ENCODE measurements at places on chromosomes 3 and 15.

DNA sequence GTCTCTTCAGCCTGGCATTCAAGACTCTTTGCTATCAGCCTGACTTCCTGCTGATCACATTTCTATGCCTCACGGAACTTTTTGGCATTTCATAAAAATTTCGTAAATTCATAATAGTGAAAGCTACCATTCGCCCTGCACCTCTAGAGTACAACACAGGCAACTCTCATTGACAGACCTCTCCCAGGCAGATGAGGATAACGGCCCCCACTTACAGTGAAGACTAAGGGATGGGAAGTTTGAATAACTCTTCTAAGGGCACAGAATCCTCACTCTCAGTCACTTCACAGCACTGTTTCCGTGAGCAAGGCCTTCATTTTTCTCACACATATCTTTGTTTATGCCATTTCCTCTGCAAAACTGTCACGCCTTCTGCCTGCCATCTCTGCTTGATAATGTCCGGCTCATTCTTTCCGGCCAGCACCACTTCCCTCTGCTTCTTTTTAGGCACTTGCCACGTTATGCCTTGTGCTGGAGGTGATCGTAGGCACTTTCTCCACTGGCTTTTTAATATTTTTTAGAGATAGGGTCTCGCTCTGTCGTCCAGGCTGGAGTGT, 224.1 kb upstream of the HES1 start:
- no peak for DNase-seq

DNA sequence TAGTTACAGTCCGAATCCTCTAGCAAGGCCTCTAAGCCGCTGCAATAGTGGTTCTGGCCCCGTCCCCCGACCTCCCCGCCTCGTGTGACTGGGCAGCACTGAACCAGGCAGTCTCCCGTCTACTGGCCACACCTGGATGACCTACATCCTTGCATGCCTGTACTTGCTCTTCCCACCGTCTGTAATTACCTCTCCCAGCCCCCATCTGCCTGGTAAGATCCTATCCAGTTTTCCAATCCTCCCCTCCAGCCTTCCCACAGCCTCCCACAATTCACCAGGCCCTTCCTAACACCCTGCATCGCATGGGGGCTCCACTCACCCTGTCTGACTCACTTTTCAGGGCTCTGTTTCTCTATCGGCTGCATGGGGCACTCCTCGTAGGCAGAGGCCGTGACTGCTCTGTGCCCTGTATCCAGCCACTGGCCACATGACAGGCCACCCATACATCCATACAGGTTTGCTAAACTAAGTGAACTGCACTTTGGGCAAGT, 32.8 kb downstream of the XXYLT1 start:
- DNase-seq: no peak

- peak; percentile 29 for DNase-seq
These were observed 666 bp upstream of the FAM219B start for GRCh38 chr15:74907163-74907870.

GRCh38 chr15:58639992-58640391, 109.5 kb downstream of the ADAM10 start:
- DNase-seq: no peak

DNA sequence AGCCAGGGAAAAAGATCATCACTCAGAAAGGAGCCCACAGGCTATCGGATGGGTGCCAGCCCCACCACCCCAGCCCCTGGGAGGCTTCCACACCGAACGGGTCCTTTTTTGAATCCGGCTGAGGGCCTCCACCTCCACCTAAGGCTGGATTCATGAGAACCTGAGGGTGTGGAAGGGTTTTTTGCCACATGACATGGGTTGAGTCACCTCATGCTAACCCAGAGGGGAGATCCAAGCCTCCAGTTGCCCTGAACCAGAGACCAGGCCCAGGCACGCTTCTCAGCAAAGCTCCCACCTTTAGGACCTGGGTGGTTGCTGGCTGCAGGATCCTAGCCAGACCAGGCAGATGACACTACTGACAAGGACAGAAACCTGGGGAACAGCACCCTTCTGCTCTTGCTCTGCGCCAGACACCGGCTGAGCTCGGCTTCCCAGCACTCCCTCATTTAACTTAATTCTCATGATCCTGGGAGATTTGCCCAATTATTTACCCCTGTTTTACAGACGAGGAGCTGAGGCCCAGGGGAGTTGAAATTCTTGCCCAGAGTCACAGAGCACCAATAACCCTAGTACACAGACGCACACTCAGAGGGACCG, 25.6 kb downstream of the DUSP7 start:
- no peak for DNase-seq

GRCh38 chr3:187450431-187451190, 82.4 kb downstream of the RTP4 start:
- DNase-seq: no peak

- DNase-seq: no peak
These were observed 21.3 kb downstream of the UBA5 start for GRCh38 chr3:132681421-132681820.

DNA sequence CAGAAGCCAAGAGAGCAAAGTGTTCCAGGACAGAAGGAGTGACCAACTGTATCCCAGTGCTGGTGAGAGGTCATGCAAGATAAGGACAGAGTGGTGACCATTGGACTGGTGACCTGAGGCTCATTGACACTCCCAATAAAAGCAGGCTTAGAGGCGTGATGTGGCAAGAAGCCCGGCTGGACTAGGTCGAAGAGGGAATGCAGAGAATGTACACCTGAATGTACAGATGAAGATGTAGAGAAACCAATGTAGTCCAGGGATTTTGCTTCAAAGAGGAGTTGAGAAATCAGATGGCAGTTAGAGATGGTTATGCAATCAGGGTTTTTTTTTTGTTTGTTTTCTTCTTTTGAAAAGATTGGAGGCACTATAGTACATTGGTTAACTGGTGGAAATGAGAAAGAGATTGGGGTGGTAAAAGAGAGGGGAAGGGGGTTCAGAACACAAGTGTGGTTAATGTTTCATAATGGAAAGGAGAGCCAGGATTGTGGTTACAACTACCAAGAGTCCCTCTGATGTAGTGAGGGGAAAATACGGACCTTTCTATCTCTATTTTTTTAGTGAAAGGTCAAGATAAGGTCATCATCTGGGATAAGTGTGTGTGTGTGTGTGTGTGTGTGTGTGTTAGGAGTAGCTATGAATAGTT, 23.3 kb downstream of the ST3GAL6 start:
- no peak for DNase-seq

DNA sequence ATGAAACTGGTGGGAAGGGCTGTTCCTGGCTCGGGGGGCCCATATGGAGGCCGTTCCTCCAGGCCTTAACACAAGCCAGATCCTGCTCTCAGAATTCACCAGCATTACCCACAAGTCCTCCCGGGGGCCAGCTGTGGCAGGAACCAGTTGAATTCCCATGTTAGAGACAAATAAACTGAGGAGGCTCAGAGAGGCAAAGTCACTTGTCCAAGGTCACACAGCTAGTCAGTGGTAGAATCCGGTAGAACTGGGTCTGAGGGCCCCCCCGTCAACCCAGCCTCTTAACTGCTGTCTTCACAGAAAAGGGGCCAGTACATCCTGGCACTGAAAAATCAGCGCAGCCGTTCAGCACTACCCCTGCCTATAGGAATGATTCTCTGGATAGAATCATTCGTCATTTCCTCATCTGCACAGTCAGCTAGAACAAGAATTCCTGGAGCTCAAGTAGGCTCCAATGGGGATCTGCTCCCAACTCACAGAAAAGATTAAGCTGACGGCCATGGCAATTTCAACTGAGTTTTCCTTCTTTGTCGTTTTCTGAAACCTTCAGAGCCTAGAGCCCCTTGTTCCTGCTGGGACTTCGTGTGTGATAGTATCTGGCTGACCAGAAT, 12.2 kb upstream of the TSEN2 start:
- no peak for DNase-seq

- DNase-seq: no peak
These were observed 73.8 kb downstream of the MINAR1 start for GRCh38 chr15:79505956-79506355.

GRCh38 chr15:31372635-31373091, 46.0 kb downstream of the KLF13 start:
- no peak for DNase-seq

DNA sequence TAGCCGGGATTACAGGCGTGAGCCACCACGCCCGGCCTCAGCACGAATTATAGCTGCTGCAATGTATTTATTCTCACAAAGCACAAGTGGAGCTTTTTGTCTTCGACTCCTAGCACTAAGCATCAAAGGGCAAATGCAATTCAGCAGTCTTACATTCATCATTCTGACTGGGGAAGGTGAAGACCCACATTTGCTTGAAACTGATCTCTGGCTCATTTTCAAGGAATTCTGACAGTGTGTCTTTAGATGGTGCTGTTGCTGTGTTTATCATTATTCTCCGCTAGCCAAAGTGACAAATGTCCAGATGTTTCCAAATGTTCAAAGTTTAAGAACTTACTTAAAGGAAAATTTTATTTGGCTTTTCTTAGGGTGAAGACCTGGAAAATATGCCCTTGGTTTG, 55.9 kb downstream of the SGO1 start:
- no peak for DNase-seq

DNA sequence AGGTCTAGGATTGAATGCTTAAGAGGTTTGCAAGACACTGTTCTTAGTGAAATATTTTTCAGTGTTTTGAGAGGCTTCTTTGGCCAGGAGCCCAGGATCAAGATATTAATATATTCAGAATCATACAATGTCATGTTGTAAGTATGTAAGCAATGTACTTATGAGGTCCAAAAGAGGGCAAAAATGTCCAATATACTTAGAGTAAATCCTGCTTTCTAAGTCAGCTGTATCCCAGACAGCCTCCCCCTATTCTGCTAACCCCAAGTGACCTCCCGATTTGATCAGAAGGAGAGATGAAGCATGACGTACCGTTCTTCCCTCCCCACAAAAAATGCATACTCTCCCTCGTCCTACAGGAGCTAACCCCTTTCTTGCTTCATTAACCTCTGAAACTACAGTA, 70.9 kb downstream of the CHAC1 start:
- no peak for DNase-seq

DNA sequence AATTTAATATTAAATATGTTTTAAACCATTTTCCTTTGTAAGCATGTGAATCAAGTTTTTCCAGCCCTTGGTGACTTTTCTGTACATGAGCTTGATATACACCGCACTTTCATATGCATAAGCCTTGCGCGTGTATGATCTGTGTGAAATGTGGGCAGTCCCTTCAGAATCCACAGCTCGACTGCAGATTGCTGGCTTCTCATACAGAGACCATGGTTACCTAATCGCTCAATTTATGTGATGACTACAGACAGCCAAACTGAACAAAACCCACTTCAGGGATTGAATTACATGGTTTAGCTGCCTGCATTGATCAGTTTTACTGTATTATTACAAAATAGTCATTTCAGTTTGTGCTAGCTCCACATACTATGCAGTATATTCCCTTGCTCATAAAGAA, 212.3 kb upstream of the NECTIN3 start:
- no peak for DNase-seq

DNA sequence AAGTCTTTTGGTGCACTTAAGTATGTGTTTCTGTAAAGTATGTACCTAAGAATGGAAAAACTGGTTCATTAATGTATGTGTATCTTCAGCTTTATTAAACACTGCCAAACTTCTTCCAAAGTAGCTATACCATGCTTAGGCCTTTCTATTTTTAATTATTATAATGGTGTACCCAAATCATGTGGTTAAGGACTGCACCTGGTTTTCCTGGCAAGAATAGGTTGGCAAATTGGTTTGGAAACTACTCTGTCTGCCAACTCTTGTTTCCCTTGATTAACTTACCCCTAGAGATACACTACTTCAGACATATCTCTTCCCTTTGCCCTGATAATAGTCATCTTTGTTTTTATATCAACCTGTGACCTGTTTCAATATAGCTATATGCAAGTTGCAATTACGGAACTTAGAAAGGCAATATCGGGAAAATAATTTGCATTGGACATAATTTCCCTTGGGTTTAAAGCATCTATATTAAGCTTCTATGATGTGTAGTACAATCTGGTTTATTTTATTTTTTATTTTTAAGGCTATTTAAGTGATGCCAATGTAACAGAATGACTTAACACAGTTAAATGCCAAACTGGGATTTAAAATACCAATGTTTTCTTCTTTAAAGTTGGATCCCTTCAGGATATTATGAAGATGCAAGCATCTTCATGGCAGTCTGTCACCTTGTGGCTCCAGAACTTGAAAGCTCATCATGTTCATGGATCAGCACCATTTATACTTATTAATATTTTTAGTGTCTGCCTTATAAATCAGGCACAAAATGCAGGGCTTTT, 40.6 kb upstream of the TMEM108 start:
- DNase-seq: no peak

- no peak for DNase-seq
These were observed 33.9 kb downstream of the RLBP1 start for GRCh38 chr15:89187301-89187985.

GRCh38 chr3:174955513-174956016, 96.4 kb downstream of the NAALADL2 start:
- DNase-seq: no peak

GRCh38 chr3:171358881-171359198, 101.4 kb downstream of the TNIK start:
- DNase-seq: no peak

GRCh38 chr3:71317749-71318457, 265.6 kb downstream of the FOXP1 start:
- DNase-seq: no peak

GRCh38 chr3:132016061-132017041, 18.5 kb downstream of the CPNE4 start:
- DNase-seq: no peak

- DNase-seq: no peak
These were observed 37.6 kb downstream of the DNASE1L3 start for GRCh38 chr3:58173029-58173668.

DNA sequence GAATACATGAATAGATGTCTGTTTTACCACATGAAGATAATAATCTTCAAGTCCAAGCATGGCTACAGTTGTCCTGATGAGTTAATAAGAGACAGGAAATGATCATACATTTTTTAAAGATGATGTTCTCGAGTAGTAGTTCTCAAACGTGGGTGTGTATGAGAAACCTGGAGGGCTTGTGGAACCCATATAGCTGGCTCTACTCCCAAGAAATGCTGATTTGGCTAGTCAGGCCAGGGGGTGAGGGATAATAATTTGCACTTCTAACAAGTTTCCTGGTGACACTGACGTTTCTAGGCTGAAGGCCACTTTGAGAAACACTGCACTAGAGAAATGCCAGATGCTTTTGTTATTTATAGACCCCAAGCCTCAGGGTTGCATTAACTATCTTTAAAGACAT, 37.0 kb downstream of the ROPN1B start:
- no peak for DNase-seq

- DNase-seq: no peak
These were observed 302.8 kb upstream of the TBC1D5 start for GRCh38 chr3:18044971-18045880.

- no peak for DNase-seq
These were observed 125.2 kb upstream of the DPH6 start for GRCh38 chr15:35671197-35671596.

GRCh38 chr3:27568393-27568792, 84.2 kb upstream of the SLC4A7 start:
- no peak for DNase-seq

DNA sequence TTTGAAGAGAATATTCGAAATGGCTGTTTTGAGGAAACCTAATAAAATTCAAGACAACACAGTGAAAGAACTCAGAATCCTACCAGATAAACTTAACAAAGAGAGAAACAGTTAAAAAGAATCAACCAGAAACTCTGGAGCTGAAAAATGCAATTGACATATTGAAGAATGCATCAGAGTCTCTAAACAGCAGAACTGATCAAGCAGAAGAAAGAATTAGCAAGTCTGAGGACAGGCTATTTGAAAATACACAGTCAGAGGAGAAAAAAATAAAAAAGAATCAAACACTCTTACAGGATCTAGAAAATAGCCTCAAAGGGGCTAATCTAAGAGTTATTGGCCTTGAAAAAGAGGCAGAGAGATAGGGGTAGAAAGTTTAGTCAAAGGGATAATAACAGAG, 13.5 kb downstream of the C3orf33 start:
- no peak for DNase-seq

GRCh38 chr3:101638261-101638745, 38.6 kb downstream of the ZBTB11 start:
- peak; percentile 31 for DNase-seq
